ENCODE measurements at places on chromosomes 3 and 15.

DNA sequence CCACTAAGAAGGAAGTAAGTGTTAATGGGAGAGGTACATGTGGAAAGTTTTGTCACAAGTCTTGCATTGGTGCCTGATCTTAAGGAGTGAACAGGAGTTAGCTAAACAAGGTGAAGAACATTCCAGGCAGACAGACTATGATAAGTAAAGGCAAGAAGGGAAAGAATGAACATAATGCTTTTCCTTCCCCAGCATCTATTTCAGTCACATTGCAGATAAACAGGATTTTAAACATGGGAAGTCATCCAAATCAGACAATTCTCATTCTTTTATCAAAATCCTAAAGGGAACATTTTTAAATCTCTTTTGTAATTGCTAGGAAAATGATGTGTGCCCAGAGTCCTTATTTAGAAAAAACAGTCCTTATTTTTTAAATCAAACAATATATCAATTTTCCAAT, 424.6 kb downstream of the FGF12 start:
- no peak for DNase-seq

- no peak for DNase-seq
These were observed 38.7 kb downstream of the WWTR1 start for GRCh38 chr3:149619136-149619535.

GRCh38 chr3:105533960-105534359, 167.3 kb downstream of the ALCAM start:
- DNase-seq, result no peak

DNA sequence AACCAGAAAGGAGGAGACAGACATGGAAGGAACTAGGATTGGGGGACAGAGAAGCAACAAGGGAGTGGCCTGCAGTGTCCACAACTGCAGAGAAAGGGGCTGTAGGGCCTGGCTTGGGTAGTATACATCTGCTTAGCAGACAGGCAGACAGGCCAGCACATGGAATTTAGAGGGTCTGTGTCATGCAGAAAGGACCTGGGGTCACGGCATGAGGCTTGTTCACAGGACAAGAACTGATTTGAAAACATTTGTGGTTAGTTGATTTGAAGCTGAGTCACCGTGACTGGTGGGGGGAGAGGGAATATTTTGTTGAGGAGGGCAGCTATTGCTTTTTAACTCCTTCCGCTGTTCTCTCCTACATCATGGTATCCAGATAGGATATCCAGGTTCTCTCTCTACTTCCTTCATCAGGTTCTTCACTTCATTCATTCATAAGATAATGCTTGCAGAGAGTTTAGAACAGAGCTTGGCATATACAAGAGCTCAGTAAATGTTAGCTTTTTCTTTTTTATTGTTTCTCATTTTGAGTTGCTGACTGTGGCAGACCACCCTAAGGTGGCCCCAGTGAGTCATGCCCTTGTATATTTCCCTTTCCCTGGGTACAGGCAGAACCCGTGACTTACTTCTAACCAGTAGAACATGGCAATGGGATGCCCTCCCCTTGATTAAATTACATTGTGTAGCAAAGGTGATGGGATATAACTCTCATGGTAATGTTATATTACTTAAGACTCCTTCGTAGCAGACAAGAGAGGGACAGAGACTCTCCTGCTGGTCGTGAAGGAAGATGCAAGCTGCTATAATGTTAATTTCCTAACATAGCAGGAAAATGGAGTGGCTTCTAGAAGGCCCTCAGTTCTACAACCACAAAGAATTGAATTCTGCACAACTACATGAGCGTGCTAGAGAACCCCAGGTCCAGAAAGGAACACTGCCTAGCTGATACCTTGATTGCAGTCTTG, 95.0 kb upstream of the NMNAT3 start:
- no peak for DNase-seq

DNA sequence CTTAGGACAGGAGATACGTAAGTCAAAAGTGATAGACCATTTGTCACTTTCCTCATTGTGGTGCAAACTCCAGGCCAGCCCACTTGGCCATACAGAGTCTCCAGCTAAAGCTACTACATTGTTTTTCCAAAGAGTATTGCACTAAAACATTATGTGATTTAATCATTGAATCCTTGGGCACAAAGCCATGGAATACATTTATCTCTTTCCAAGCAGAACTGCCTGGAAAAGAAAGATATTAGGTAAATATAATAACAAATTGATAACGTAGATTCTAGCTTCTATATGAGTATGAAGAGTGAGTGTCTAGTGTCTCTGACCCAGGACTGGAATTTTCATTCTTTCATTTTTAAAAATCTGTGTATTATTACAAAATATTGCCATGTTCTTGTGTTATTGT, 863.7 kb upstream of the SEMA6D start:
- DNase-seq, result no peak

- no peak for DNase-seq
These were observed 17.1 kb downstream of the RTP4 start for GRCh38 chr3:187385296-187385695.

GRCh38 chr3:30641416-30642251, 35.2 kb downstream of the TGFBR2 start:
- no peak for DNase-seq

DNA sequence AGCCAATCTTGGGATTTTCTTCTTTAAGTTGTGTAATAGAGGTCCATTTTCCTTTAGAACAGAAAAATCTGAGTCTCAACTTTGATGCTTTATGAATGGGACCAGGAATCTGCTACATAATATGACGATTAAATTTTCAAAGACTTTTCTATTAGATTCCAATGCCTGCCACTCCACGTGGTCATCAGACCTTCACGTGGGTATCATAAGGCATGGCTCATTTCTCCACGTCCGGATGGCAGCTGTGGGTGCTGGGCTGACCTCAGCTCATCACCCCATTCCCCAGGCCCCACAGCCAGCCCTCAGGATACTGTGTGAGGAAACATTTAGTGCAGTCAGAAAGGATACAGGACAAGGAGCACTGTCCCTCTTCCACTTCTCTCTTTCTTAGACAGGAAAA, 159.7 kb downstream of the SEMA6D start:
- DNase-seq, result no peak

DNA sequence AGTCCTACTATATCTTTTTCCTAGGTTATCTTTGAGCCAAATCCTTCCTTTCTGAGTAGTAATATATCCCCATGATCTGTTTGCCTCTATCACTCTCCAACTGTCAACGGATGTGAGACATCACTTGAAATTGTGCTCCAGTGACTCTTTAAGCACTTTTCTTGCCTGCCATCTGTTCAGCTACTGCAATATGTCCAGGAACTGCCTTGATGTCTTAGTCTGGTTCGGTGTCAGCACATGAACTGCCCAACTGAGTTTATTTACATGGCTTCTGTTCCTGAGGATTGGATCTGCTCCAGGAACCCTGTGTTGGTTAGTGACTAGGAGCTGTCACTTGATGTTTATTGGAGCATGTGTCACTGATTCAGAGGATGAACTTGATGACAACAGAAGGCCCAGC, 116.5 kb downstream of the SLC9A9 start:
- no peak for DNase-seq

- DNase-seq, result no peak
These were observed 22.8 kb upstream of the MAP4 start for GRCh38 chr3:48038971-48039481.

DNA sequence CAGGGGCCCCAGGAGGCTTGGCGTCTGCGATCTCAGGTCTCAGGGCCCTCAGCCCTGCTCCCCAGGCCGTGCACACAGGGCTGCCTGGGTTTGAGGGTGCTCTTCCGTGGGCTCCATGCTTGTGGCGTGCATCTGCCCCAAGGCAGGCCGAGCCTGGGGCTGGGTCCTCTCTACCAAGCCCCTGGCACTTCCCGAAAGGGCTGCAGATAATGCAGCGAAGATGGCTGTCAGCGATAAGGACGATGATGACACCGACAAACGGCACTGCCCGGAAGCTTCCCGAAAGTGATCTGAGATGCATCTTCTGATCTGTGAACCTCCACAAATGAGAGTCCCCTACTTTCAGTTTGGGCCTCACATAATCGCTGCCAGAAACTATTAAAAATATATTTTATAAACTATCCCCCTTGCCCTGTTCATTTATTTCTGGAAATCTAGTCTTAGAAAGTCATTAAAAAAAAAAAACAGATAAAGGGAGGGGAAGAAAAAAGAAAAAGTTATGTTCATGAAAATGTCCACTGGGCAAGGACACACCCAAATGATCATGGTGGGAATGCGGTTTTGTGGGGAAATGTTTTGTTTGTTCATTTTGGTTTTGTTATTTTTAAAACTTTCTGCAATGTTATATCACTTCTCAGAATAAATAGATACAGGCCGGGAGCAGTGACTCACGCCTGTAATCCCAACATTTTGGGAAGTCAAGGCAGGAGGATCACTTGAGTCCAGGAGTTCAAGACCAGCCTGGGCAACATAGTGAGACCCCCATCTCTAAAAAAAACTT, 51.5 kb downstream of the RPN1 start:
- no peak for DNase-seq

GRCh38 chr3:23341147-23341838, 138.2 kb downstream of the UBE2E2 start:
- DNase-seq, result no peak

- no peak for DNase-seq
These were observed 3.6 kb downstream of the KLF13 start for GRCh38 chr15:31330111-31330785.

- DNase-seq, result no peak
These were observed at the start of gene TBC1D2B for GRCh38 chr15:78077053-78077870. TSS of gene TBC1D2B (minus strand) at chr15:78077711. CDS start at chr15:78077652, 59 bp downstream.

- DNase-seq, result no peak
These were observed 68.5 kb downstream of the GPR176 start for GRCh38 chr15:39851500-39852092.

DNA sequence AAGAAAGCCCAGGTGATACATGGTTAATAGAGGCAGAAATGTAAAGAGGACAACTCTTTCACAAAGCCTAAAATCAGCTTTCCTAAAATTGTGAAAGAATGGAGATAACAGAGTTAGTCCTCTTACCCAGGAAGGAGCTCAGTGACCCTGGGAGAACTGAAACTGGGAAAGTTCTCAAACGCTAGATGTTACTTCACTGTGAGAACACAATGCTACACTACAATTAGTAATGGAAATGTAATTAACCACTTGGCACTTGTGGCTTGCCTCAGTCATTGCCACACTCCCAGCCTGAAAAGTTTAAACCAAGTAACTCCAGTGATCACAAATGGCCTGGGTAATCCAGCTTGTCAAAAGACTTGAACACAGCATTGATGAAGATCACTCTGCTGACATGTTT, 102.7 kb upstream of the FGF7 start:
- no peak for DNase-seq

- no peak for DNase-seq
These were observed 28.9 kb downstream of the PARP15 start for GRCh38 chr3:122606330-122606729.

GRCh38 chr3:15409774-15410173, 17.6 kb downstream of the METTL6 start:
- no peak for DNase-seq

DNA sequence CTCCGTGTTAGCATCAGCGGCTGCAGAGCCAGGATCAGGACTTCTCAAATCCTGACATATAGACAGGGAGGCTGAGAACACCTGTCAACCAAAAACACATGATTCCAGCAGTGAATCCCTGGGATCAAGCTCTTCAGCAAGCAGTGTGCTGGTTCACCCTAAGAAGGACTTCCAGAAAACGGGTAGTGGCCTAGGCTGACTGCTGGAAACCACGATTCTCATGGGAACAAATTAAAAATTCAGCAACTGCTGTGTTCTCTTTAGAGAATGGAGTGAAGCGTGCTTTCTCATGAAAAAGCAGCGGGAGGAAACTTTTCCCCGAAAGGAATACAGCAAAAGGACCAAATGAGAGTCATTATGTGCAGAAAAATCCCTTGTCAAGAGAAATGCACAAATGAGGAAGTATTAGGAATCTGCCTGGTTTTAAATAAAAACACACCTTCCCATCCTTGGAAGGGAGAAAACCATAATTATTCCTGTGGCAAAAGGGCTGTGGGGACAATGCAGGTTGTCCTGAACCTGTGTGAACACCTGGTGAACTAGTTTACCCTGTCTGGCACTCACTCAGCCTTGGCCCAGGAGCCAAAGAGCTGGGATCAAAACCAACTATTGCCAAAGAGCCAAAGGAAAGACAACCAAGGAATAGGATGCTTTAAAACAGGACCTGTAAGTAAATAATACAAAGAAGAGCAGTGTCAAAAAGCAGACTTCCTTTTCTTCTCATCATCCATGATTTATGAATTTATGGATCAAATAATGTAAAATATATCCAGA, 13.4 kb downstream of the IL12A start:
- DNase-seq, result no peak

DNA sequence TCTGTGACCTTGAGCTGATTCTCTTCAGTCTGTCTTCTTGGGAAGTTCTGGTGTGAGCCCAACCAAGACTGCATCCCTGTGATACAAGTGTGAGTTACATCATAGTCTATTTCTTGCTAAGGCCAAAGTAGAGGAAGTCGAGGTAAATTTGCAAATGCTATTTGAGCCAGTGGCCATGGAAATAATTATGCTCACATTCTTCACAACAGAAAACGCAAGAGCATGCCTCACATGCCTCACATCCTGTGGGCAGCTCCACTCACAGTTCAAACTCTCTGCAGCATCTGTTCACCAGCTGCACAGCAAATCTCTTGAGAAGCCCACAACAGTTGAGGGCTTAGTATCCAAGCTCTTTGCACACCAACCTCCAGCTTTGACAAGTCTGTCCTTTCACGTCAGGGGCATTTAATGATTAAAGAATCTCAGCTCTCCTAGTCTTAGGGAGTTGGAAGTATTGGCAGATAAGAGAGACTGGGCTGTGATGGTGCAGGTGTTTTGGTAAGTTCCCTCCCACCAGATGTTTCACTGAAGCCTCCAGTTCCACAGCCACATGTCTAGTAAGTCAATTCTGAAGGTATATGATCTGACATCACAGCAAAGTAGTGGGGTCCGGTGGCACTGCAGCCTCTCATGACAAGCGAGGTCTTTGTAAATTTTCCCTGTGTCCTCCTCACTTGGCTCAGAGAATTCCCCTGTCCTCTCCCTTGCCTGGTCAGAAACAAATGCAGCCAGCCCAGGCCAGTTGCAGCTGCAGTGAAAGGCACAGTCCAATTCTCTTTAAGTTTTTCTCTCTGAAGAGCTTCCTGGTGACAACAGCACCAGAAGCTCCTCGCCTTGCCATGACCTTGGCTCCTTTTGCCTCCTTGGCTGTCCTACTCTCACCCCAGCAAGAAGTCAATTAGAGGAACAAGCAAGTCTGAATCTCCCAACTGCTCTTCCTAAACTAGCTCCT, 166.1 kb downstream of the SSR3 start:
- no peak for DNase-seq

GRCh38 chr15:89419370-89419984, 76.9 kb downstream of the RHCG start:
- no peak for DNase-seq

DNA sequence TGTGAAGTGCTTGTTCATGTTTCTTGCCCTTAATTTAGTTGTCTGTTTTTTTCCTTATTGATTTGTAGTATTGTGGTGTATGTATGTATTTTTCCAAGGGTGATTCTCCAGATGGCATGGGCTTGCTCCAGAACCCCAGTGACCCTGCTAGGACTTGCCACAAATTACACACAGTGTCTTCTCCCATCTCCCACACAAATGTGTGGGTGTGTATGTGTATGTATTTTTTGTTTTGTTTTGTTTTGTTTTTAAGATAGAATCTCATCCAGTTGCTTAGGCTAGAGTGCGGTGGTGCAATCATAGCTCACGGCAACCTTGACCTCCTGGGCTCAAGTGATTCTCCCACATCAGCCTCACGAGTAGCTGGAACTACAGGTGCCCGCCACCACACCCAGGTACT, 36.2 kb upstream of the ARID3B start:
- DNase-seq, result no peak
